ENCODE measurements at places on chromosomes 2 and 18.

DNA sequence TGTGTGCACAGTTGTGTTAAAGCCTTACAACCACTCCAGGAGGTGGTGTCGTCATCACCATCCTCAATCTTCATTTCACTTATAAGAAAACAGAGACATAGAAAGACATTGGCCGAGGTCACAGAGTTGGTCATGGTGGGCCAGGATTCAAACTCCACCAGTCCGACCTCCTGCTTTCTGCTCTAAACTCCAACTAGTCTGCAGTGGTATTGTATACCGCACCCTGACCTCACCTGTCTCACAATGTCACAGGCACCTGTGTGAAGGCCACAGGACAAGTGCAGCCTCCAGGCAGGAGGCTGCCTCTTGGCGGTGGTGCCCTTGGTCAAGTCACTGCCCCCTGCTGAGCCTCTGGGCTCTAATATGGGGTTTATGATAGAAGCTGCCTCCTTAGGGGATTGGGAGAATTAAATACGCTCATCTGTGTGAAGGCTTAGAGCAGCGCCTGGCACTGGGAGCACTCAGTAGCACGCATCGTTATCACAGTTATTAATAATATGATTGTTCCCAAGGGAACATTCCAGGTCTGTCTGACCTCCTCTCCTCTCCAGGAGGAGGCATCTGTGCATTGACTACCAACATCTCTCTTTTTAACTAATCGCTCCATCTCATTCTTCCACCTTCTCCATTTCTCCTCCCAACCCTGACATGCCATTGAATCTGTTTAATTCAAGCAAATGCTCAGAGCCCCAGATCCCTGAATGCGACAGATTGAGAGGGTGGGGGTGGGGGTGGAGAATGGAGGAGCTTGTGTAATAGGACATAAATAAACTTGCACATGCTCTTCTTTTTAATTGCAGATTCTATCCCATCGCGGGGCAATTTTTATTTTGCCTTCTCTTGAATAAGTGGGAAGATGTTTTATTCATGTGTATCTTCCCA is 112.7 kb downstream of the MCFD2 start:
- no peak for DNase-seq

- DNase-seq: no peak
These were observed 43.1 kb upstream of the HDAC4 start for GRCh38 chr2:239443666-239444567.

GRCh38 chr2:205166745-205167144 is 515.6 kb upstream of the NRP2 start:
- DNase-seq: no peak

GRCh38 chr18:11322006-11322405 is 172.6 kb upstream of the PIEZO2 start:
- DNase-seq: no peak

GRCh38 chr2:6526093-6526824 is 339.4 kb downstream of the CMPK2 start:
- DNase-seq: no peak

DNA sequence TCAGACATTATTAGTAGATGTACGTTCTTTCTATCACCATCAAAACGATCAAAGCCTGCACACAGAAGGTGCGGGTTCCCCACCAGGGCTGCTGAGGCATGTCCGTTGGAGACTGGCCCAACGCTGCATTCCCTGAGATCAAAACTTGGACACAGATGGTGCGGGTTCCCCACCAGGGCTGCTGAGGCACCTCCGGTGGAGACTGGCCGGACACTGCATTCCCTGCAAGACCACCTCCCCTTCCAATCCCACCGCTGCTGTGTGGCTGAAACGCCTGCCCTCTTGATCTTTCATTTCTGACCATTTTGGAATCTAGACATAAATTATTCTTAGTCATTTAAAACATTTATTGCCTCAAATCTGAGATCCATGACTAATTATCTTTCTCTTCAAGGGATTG is 254.2 kb upstream of the SALL3 start:
- DNase-seq: no peak

GRCh38 chr2:45809205-45809604 is 157.7 kb downstream of the PRKCE start:
- no peak for DNase-seq

- no peak for DNase-seq
These were observed 5.8 kb downstream of the DLX1 start for GRCh38 chr2:172091000-172091641.

GRCh38 chr2:237700512-237701032 is 73.2 kb downstream of the LRRFIP1 start:
- DNase-seq: peak; percentile 49

- DNase-seq: no peak
These were observed 13.9 kb downstream of the RDH14 start for GRCh38 chr2:18546567-18546966.

GRCh38 chr2:207041279-207041678 is 102.0 kb downstream of the CPO start:
- no peak for DNase-seq

DNA sequence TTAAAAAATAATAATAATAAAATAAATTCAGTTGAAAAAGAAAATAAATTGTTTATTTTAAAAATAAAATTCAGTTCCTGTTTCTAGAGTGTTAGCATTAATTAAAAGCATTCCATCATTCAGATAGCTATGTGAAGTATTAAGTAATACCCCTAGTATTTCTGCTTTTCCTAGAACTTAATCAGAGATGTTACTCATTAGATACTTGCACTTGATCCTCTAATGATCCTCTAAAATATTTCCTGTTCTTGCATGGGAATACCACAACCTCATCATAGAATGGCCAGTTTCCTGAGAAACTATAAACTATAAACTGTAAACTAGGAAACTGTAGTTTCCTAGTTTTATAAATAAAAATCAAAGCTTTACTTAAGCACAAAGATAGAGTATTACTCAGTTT is 11.1 kb upstream of the CNNM3 start:
- DNase-seq: no peak

DNA sequence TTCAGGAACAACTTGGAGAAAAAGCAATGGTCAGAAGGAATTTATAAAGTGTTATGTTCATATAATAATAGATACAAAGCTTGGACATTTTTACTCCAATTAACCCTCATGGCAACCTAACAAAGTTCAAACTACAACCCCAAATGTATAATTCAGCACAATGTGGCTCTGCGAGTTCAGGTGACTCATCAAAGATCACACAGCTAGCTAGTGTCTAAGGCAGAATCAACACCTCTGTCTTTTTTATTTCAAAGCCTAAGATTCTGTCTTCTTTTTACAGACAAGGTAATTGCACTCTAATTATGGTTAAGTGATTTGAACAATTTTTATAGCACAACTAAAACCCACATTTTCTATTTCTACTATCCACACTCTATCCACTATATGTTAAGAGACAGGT is 90.5 kb downstream of the CHST9 start:
- no peak for DNase-seq

DNA sequence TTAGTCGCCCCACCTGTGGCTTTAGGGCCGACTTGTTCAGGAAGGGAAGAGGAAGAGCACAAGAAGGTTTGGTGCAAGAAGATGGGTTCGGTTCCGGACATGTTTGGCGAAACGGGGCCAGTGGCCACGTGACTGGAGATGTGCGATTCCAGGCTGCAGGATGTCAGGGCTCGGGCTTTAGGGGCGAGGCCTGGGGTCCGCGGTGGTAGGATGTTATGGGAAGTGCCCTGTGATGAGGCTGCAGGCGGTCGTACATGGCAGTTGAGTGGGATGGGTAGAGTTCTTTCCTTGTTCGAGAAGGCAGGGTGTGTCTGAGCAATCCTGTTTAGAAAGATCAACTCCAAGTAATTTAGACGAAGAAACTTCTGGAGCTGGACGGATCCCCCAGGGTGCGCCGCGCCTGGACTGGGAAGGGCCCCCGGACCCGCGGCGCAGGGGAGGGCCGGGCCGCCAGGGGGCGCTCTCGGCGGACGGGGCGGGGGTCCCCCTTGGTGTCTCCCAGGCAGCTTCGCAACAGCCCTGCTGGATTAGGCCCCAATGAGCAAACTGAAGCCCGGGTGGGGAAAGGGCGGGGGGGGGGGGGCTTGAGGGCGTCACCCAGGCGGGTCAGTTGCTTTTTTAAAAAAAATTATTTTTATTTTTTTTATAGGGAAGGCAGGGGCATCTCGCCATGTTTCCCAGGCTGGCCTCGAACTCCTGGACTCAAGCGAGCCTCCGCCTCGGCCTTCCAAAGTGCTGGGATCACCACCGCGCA is 17.2 kb upstream of the SDC1 start:
- DNase-seq: no peak

- no peak for DNase-seq
These were observed 37.7 kb upstream of the MAT2A start for GRCh38 chr2:85501248-85501647.

GRCh38 chr18:2114289-2114688 is 457.0 kb downstream of the METTL4 start:
- DNase-seq: no peak

DNA sequence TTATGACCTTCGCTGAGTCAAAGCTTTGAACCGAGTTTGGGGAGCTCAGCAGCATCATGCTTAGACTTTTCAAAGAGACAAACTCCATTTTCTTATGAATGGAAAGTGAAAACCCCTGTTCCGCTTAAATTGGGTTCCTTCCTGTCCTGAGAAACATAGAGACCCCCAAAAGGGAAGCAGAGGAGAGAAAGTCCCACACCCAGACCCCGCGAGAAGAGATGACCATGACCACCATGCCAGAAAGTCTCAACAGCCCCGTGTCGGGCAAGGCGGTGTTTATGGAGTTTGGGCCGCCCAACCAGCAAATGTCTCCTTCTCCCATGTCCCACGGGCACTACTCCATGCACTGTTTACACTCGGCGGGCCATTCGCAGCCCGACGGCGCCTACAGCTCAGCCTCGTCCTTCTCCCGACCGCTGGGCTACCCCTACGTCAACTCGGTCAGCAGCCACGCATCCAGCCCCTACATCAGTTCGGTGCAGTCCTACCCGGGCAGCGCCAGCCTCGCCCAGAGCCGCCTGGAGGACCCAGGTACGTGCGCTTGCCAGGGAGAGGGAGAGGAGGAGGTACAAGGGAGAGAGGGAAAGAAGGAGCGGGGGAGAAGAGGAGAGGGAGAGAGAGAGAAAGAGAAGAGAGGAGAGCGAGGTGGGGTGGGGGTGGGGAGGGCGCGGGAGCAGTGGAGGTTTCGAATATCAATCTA is at the start of gene DLX1:
TSS of gene DLX1 (plus strand) at position 48 of the 700 bp plus-strand sequence. CDS start at position 219, 171 bp downstream.
- DNase-seq: no peak

GRCh38 chr2:84919885-84920580 is 14.6 kb downstream of the TMSB10 start:
- peak; percentile 12 for DNase-seq

GRCh38 chr2:34486965-34487364 is 887.9 kb upstream of the FAM98A start:
- DNase-seq: no peak

DNA sequence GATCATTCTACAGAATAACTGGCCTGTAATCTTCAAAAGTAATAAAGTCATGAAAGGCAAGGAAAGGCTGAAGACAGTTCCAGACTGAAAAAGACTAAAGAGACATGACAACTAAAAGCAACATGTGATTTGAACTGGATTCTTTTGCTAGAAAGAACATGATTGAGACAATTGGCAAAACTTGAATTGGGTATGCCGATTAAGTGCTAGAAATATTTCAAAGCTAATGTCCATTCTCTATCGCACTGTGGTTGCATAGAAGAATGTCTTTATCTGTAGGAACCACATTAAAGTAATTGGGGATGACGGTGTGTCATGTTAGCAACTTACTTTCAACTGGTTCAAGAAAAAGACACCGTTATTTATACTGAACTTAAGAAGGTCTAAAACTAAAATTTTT is 98.5 kb downstream of the EXOC6B start:
- no peak for DNase-seq

All from CD4-positive, alpha-beta T cell treated with Interleukin-6 at 100 ng/mL for 8 hours (primary cell).